IPS DF 19.7 (cell line): ENCODE measurements at places on chromosomes 2 and 18.

DNA sequence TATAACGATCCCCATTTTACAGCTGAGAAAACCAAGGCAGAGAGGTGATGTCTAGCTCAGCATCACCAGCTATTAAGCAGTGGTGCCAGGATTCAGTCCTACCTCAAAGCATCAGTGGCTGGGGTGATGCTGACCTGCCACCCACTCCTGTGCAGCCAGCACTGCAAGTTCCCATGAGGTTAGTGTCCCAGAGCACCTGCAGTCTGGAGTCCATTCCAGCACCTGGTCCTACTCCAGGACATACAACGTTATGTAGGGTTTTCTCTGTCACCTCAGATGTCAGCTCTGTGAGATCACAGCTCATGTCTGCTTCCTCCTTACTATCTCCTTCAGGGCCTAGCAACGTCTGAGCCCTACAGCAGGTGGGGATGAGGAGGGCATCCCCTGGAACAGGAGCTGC, 328.0 kb upstream of the HS6ST1 start:
- DNase-seq = no peak

- DNase-seq = no peak
These were observed 131.1 kb upstream of the DNAJC10 start for GRCh38 chr2:182585001-182585400.

GRCh38 chr2:135555311-135555710, 24.0 kb downstream of the R3HDM1 start:
- DNase-seq = no peak

DNA sequence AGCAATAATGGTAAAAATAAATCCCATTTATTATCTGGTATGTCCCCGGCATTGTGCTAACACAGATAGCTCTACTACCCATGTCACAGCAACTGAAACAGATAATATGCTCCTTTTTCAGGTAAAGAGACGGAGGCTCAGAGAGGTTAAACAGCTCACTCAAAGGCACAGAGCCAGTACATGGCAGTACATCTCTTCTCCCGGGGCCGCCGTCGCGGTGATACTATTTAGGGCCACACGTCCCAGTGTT, 693 bp upstream of the PDK1 start:
- no peak for DNase-seq

- no peak for DNase-seq
These were observed 63.8 kb downstream of the TTC27 start for GRCh38 chr2:32691678-32692077.

- no peak for DNase-seq
These were observed 2.5 kb upstream of the PKDCC start for GRCh38 chr2:42045352-42045751.

DNA sequence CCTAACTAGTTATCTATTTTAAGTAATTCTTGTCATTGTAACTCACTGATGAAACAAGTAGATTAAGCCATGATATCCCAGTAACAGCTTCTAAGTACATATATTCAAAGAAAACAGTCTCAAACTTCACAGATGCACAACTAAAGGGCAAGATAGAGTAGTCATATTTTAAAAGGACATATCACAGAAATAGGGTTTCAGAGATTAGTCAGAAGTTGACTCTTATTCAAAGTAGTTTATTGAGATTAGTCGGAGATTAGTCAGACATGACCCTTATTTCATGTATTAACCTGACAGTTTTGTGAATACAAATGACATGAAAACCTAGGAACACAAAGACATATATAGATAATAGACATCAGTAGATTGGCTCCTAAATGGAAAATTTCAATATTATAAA, 15.9 kb upstream of the CHAC2 start:
- no peak for DNase-seq

- no peak for DNase-seq
These were observed 38.5 kb upstream of the PDCL3 start for GRCh38 chr2:100524331-100524730.

DNA sequence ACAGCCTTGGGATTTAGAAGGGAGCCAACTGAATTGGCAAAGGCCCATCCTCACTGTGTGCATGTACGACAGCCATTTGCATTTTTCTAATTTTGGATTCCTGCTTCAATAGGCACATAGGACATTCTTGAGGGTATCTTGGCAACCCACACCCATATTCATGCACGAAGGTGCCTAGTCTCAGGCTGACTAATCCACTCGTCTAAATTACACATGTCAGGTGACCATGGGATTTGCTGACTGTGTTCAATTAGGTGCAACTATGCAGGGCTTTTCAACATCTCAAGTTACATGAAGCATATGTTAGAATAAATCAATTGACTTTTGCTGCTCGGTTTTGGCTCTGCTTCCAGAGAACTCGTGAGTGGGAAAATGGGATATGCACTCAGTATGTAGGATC, 249.7 kb downstream of the SP3 start:
- no peak for DNase-seq

GRCh38 chr2:75328156-75328555, 128.8 kb upstream of the TACR1 start:
- DNase-seq = no peak

DNA sequence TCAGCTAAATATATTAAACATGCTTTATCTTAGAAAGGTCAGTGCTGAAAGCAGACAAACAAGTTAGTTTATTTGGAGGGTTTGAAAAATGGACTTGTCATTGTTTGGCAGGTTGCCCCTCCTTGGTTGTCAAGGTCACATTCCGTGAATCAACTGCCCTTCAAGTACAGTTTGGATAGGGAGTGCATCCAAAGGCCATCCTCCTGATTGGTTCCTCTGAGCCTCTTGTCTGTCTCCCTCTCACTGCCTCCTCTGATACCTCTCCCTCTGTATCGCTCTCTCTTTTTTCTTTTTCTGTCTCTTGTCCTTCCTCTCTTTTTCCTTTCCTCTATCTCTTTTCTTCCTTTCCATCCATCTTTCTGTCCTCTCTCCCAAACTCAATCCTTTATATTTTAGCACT, 5.4 kb downstream of the ITGAV start:
- DNase-seq = no peak

DNA sequence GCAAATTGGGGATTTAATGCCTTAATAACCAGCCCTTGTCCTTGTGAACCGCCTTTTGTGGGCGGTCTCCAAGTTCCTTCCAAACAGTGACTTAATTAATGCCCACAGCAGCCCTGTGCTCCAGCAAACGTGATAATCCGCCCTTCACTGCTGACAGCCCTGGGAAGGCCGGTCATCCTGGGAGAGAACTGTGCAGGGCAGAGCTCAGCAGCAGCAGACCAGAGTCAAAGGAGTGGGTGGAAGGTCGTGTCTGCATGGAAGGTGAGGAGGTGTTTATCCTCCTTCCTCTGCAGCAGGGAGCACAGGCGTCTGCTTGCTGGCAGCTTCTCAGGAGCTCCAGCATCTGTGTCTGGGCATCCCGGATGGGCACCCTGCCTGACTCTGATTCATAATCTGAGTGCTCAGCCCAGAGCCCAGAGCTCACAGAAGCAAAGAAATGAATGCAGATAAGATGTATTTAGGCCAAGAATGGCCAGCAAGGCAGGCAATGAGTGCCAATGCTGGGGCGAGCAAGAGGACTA, 270.0 kb upstream of the PXDN start:
- no peak for DNase-seq

- DNase-seq = no peak
These were observed 326.7 kb upstream of the MAP2 start for GRCh38 chr2:209097168-209097567.

DNA sequence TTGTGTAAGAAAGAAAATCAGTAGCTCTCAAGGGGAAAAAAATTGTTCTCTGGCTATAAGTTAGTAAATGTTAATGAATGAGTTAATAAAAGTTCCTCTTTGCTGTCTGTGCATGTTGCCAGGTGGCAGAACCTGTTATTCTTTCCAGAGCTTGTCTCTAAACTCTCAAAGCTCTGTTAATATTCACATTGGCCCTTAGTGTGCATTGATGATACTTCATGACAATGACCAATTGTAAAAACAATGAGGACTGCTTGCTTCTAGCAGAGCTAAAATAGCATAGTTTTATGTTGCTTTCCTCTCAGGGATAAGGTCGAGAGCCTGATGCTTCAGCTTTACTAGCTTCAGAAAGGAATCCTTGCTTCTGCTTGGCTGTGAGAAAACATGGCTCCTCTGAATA, 91.5 kb downstream of the RAD51AP2 start:
- DNase-seq = no peak

DNA sequence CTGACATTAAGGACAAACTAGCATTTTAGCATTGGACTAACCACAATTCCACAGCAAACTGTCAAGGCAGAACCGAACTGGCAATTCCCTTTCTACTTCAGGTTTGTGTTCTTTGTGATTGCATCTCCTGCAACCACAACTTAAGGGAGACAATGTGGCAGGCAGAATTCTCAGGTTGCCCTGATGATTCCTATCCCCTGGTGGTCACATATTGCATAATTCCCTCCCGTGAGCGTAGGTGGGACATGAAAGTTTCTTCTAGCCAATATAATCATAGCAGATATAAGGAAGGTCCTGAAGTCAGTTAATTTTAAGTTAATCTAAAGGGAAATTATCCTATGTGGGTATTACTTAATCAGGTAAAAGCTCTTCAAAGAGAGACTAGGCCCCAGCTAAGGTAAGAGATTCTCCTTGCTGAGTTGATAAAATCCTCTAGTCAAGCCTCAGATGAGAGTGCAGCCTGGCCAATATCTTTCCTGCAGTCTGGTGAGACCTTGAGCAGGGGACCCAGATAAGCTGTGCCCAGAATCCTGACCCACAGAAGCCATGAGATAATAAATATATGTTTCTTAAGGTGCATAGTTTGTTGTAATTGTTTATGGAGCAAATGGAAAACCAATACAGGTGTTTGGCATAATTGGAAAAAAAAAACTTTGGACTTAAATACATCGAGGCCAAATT, 45.9 kb upstream of the TNP1 start:
- DNase-seq = no peak

GRCh38 chr2:201452058-201452921, 750 bp downstream of the STRADB start:
- no peak for DNase-seq

GRCh38 chr18:41630232-41630886, 324.7 kb upstream of the PIK3C3 start:
- DNase-seq = no peak

GRCh38 chr2:203719456-203720410, 13.3 kb downstream of the CD28 start:
- no peak for DNase-seq

GRCh38 chr2:14364471-14364870, 268.0 kb upstream of the LRATD1 start:
- no peak for DNase-seq

DNA sequence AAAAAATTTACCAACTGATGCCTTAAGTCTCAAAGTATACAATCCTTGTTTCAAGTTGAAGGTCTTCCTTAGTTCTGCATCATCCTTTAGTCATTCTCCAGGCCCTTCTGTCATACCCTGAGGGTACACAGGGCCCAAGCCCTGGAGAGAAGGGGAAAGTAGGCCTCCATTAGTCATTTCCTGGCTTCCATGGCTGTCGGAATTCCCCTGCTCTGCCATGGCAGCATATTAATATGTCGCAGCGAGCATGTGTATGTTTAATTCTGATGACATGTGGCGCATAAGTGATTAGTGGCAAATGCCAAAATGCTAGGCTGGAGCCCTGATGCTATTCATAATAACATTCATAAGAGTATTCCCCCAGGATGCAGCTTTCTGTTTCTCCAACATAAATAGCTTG, 22.1 kb downstream of the GPR39 start:
- DNase-seq = no peak

- no peak for DNase-seq
These were observed 551.3 kb downstream of the CMPK2 start for GRCh38 chr2:6314218-6314960.

DNA sequence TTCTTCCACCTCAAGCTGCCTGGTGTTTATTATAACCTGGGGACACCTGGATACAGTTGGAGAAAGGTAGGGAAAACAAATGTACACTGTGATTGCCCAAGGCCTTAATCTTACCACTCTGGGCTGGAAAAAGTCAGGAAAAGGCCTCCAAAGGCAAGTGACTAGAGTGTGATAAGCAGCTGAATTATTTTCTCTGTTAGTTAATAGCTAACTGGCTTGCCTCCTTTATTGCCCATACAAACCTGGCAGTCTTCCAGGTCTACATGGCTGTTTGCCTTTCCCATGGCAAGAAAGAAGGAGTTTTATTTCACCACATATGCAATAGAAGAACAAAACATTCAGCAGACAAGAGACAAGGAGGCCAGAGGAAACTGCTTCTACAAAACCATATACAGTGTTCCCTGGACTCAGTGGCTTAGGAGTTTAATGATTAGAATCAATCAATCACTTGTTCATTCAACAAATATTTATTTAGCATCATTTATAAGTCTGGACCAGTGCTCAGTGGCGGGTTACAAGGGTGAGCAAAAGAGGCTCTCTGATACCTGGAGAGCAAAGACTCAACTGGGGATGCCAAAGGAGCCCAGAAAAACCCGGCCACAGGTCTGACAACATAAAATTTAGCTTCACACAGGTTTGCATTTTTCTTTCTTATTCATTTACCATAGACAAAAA, 27.5 kb upstream of the SUCLG1 start:
- DNase-seq = no peak

- DNase-seq = no peak
These were observed 1.5 kb downstream of the ESCO1 start for GRCh38 chr18:21598726-21599584.
